Mesothelial cell of epicardium (in vitro differentiated cells): ENCODE measurements at places on chromosomes 11 and 22. TPM values are rescaled to one million over a fixed set of nuclear protein-coding genes. Genes with fewer than 3 reads are reported as not detected.

DNA sequence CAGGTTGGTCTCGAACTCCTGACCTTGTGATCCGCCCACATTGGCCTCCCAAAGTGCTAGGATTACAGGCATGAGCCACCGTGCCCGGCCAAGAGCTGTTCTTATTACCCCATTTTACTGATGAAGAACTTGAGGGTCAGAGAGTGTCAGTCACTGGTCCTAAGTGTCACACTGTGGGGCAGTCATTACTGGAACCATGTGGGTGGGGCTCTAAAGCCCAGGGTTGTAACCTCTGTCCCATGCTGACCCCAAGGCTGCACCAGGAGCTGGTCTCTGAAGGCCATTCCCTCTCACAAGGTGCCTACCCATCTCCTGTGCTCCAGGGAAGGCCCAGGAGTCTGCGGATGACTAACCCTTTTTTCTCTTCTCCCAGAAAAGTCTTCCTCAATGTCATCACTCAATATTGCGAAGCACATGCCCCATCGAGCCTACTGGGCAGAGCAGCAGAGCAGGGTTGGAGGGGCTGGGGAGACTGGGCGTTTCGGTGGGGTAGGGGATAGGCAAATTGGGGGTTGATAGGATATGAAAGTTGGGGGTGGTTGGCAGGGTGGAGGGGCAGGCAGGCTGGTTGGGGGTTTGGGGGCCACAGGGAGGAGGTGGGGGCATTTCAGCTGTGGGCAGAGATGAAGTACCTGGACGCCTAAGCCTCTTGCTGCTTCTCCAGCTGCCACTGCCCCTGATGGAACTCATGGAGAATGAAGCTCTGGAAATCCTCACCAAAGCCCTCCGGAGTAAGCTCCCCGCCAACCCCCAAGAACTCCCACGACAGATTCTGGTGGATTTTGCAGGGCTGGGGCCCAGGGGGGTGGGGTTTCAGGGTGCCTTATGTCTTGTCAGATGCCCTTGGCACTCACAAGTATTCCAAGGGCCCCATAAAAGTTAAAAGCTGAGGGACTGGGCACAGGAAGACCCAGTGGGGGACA lies 2.0 kb upstream of the ESRRA start:
- DNase-seq = no peak

DNA sequence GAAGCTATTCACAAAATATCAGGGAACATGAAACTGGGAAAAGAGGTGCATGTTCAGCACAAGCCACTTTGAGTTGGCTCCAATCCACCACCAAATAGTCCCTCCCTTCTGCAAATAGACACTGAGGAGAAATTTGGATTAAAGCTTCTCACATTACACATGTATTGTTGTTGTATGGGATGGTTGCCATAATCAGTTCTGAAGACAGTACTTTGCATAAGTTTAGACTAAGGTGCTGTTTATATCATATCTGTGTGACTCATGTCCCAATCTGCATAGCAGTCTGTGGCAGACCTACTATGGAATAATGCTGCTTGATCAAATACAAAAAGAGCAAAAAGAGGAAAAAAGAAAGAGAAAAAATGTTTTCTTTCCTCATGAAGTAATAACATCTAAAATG lies 376.7 kb upstream of the DDI1 start:
- DNase-seq = no peak

DNA sequence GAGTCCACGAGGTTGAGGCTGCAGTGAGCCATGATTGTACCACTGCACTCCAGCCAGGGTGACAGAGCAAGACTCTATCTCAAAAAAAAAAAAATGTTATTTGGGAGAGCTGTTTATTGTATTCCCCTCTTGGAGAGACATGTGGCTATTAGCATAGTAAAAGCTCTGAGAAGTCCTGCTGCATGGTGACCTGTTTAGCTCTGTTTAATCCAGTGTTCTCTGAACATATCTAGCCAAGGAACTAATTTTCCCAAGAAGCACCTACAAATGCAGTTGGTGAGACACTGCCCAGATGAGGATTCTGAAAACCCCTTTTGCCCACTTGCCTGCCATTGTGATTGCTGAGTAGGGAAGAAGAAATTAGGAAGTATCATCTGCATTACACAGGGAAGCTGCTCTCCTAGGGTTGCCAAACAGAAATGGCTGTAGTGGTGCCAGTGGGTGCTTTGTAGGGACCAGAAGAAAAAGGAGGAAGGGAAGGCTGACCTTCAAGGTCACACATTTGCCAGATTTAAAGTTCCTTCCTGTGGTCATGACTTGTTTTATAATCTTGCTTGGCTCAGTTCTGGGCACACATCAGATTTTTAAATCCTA lies 15.7 kb downstream of the TIMP3 start:
- no peak for DNase-seq

- DNase-seq = no peak
These were observed 551.4 kb downstream of the BUD13 start for GRCh38 chr11:116221351-116221750.

- DNase-seq = no peak
These were observed 8.9 kb downstream of the LTO1 start for GRCh38 chr11:69666261-69666660.

DNA sequence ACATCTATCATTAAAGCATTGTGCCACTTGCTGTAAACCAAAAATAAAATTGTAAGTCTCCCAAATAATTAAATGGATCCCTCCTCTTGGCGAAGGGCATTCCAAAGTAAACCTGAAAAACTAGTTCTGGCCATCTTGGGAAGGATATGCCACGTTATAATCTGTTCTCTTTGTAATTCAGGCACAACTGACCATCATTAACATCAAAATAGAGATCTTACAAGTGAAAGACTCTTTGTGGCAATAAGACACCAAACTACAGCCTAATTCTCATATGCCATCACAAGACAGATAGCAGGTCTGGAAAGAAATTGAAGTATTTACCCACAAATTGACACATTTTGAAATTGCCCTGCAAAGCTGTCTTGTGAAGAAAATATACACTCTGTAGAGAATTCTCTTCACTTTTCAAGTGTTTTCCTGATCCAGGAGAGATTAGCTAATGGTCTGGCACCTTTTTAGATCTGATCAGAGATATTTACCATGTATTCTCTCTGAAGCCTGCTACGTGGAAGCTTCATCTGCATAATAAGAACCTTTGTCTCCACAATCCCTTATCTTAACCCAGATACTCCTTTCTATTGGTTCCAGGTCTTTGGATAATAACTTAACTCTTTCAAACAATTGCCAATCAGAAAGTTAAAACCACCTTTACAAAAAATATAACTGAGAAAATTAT lies 630.4 kb upstream of the CCDC179 start:
- DNase-seq = no peak

DNA sequence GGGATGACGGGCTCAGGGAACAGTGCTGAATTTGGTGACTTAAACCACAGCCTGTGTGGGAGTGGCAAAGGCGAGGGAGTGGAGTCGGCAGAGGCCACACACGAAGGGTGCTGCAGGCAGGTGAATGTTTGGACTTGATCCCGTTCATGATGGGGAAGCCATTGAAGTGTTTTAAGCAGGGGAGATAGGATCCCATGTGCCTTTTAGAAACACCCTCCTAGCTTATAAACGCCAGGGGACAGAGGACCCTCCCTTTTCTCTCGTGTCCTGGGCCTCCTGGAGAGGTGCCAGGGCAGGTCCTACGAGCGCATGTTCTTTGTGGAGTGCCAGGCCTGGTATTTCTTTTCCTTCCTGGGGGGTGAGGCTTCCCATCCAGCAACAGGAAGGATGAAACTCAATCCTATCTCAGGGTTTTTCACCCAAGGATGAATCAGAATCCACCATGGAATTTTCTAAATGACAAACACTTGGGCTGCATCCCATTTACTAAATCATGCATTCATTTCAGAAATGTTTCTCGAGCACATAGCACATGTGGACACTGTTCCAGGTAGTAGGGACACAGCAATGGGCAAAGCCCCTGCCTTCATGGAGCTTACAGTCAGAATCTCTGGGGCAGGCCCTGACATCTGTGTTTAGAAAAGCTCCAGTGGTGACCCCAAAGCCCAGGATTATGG lies 59.6 kb downstream of the CHRDL2 start:
- DNase-seq = no peak

DNA sequence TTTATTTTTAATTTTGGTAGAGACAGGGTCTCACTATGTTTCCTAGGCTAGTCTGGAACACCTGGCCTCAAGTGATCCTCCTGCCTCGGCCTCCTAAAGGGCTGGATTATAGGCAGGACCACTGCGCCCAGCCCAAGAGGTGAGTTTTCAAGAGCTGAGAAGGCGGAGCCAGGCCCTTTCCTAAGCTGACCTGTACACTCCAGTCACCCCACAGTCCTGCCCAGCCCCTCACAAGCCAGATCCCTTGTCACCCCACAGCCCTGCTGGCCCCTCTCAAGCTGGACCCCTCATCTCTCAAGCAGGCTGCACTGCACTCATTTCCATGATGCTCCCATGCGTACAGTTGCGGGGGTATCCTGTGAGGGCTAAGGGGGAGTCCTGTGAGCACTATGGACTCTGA lies 2.9 kb downstream of the DENND6B start:
- no peak for DNase-seq

- no peak for DNase-seq
These were observed 62.0 kb upstream of the CLTCL1 start for GRCh38 chr22:19353363-19354131.

DNA sequence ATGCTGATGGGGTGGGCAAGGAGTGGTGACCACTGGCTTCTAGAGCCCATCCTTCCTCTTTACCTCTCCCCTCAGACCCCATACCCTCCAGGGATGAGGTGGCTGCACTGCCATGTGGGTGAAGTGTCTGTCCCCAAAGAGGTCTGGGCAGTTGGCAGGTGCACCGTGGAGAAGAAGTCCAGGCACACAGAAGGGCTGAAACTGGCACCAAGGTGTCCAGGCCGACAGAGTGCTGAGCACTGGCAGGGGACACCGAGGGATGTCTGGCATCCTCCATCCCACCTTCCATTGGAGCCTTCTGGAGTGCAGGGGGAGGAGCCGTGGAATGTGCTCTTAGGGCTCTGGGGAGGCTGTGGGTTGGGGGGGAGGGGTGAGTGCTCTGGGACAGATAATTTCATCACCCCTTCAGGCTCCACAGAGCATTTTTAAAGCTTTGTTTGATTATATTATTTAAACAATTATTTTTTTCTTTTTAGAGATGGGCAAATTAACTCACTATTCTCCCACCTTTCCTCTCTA lies 37.9 kb downstream of the PKNOX2 start:
- no peak for DNase-seq

DNA sequence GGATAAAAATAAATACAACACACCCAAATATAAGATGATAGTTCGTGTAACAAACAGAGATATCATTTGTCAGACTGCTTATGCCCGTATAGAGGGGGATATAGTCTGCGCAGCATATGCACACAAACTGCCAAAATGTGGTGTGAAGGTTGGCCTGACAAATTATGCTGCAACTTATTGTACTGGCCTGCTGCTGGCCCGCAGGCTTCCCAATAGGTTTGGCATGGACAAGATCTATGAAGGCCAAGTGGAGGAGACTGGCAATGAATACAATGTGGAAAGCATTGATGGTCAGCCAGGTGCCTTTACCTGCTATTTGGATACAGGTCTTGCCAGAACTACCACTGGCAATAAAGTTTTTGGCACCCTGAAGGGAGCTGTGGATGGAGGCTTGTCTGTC lies 4.9 kb downstream of the IFT46 start:
- no peak for DNase-seq

The ARHGAP8 gene
- total RNA-seq = 161 to 172 TPM (median 166 TPM) in 3 replicates

The RIBC2 gene
- total RNA-seq = 2.0 to 2.5 TPM (median 2.1 TPM) in 3 replicates

The FZD4 gene
- 20.1 to 22.5 TPM (median 20.7 TPM) in 3 replicates for total RNA-seq

The HPX gene
- total RNA-seq = 5.2 to 9.9 TPM (median 9.5 TPM) in 3 replicates

The BAD gene
- 50.2 to 53.1 TPM (median 52.2 TPM) in 3 replicates for total RNA-seq
